ENCODE measurements at places on chromosomes 5 and 9.

- DNase-seq = no peak
Measured at GRCh38 chr9:75376680-75377254, 288.5 kb downstream of the OSTF1 start.

- no peak for DNase-seq
Measured at GRCh38 chr5:134967607-134968006, at the start of gene CATSPER3. Gene CATSPER3, plus strand, starts transcription at chr5:134967907. Its CDS starts 85 bp downstream, at chr5:134967992.

GRCh38 chr9:98375138-98375726, 119.8 kb upstream of the TBC1D2 start:
- DNase-seq = no peak

DNA sequence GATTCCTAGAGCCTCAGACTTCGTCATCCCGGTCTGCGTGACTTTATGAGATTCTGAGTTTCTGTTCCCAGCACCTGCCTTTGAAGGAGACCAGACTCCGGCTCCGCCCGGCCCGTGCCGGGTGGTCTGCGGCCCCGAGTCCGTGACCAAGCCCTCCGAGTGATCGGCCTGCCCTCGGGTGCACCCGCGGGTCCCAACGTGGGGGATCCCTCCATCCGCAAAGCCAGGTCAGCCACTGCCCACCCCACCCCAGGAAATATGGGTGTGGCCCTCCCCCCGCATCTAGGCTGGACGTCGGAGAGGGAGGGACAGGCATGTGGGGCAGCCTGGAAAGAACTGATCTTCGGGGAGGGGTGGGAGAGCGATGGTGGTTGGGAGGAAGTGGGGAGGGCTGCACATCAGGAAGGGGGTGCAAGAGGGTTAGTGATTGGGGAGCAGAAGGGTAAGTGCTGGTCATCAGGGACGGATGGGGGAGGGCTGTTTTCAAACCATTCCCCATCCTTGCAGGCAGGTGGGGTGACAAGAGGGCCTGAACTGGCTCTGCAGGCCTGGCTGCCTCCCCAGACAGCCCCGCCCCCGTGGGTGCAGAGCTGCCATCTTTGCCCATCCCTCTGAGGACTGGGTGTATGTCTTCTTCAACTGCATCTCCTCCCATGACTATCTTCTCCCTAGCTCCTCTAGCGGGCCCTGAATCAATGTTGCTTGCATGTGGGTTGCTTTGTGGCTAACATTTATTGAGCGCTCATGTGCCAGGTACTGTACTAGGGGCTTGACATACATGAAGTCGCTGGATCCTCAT, 747 bp downstream of the LRSAM1 start:
- no peak for DNase-seq

GRCh38 chr5:181138258-181138657, 7.3 kb upstream of the OR2V1 start:
- no peak for DNase-seq

All from cortex of kidney (tissue), 1 donor.